ENCODE measurements at places on chromosomes 12 and 14.

- no peak for DNase-seq
Measured at GRCh38 chr14:104051092-104051813, 34.2 kb upstream of the ASPG start.

- no peak for DNase-seq
Measured at GRCh38 chr12:45612044-45612794, 117.3 kb upstream of the ARID2 start.

DNA sequence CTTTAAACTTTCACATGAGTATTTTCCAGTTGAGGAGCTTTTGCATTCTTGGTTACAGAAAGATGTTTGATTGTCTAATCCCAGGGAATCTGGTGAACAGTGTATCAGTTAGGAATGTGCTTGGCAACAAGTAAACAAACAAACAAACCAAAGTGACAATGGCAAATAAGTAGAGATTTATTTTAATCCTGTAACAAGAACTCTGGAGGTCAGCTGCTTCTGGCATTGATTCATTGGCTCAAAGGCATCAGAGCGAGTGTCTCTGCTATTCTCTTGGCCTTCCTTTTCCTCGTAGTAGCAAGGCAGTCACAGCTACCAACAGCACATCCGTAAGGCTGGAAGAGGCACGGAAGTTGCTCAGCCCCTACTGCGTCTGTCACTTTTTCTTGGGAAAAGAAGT, 37.2 kb downstream of the CRADD start:
- no peak for DNase-seq

DNA sequence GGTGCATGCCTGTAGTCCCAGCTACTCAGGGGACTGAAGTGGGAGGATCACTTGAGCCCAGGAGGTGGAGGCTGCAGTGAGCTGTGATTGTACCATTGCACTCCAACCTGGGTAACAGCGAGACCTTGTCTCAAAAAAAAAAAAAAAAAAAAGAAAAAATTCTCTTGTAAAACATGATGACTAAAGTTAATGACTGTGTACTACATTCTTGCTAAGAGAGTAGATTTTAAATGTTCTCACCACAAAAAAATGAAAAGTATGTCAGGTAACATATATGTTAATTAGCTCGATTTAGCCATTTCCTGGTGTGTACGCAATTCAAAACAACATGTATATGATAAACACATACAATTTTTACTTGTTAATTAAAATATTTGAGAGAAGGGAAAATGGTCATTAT, 480.7 kb upstream of the RGS6 start:
- DNase-seq, result no peak

GRCh38 chr12:6996040-6996441, 22.2 kb downstream of the LPCAT3 start:
- DNase-seq, result no peak

DNA sequence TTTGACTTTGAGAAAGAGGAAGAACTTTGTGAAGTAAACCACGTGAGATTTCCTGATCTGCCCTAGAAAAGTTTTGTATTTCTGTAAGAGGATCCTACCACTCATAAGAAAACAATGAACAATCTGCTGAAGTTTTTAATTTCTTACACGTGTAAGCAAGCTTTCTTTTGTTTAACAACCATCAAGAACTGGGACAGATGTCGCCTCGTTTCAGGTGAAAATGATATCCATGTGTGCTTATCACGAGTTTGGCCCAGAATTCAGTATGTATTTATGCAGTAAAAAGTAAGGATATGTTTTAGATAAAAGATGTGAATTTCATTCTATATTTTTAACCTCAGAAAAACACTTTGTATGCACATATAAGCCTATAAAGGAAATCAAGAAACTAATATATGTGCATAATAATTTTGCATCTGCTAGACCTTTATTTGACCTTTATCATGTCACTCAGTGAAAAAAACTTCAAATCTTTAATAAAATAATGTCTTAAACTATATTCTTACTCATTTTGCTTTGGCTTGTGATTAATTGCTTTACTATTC, 56.9 kb upstream of the DHRS4 start:
- DNase-seq, result no peak

Measured in activated CD8-positive, alpha-beta memory T cell treated with anti-CD3 and anti-CD28 coated beads for 4 hours (primary cell).